ENCODE measurements at places on chromosomes 13 and 19.
A peak's percentile ranks its signal among the peaks of the same experiment; 100 is the strongest.

DNA sequence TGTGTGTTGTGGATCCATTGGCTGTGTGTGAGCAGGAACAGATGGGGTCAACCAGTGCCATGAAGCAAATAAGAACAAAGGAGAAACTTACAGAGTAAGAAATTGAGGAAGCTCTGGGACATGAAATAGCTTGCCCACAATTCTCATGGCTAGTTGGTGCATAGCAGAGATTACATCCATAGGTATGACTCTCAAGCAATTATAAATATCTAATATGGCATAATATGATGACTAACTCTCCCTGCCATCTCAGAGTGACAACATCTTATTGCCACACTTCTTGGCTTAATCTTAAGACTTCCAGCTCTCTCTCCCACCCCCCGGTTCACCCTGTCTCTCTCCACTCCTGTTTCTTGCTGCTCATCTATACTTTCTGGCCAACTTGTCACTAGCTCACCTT lies 53.3 kb downstream of the OXGR1 start:
- DNase-seq: no peak

DNA sequence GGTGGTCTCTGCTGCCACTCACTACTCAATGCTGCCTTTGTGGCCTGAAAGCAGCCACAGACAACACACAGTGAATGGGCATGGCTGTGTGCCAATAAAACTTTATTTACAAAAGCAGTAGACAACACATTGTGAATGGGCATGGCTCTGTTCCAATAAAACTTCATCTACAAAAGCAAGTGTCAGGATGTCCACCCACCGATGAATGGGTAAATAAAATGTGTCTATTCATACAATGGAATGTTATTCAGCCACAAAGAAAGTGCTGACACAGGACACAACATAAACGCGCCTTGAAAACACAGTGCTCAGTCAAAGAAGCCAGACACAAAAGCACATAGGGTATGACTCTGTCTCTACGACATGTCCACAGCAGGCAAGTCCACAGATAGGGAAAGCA lies 20.1 kb downstream of the ZSCAN5A start:
- DNase-seq: no peak

- DNase-seq: peak; percentile 88
These were observed 14.9 kb downstream of the MAP2K2 start for GRCh38 chr19:4108767-4109625.

DNA sequence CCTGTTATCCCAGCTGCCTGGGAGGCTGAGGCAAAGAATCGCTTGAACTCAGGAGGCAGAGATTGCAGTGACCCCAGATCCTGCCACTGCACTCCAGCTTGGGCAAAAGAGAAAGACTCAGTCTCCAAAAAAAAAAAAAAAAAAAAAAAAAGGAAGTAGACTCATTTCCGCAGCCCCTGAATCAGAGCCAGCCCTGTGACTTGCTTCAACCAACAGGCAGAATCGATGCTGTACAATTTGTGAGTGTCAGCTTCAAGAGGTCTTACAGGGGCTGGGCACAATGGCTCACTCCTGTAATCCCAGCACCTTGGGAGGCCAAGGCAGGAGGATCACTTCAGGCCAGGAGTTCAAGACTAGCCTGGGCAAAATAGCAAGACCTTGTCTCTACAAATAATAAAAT lies 12.8 kb downstream of the ANKRD27 start:
- DNase-seq: no peak

GRCh38 chr19:16849168-16849567 lies 20.0 kb downstream of the SIN3B start:
- DNase-seq: no peak

DNA sequence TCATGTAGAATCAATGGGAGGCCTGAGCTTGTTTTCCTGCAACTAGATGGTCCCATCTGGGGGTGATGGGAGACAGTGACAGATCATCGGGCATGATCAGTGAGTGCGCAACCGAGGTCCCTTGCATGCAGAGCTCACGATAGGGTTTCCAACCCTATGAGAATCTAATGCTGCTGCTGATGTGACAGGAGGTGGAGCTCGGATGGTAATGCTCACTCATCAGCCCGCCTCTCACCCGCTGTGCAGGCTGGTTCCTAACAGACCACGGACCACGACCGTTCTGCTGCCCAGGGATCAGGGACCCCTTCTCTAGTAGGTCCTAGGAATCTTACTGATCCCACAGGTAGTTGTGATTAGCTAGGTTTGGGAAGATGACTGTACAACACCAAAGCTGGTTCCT lies 23.5 kb upstream of the GARRE1 start:
- DNase-seq: no peak

DNA sequence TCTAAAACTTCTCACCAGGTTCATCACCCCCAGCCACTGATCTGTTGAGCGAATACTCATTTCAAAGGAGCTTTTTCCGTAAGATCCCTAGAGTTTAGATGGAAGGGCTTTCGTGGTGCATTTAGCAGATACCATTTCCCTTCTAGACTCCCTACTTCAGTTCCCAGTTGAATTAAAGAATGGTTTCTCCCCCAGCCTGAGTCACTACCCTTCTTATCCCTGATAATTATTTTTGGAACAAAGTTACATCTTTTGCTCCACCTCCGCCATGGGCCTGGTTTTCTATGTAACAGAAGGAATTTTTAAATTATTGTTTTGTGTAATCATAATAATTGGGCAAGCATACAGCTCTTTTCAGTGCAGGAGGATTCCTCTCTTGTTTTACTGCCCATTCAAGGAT lies 22.0 kb downstream of the USPL1 start:
- DNase-seq: no peak

DNA sequence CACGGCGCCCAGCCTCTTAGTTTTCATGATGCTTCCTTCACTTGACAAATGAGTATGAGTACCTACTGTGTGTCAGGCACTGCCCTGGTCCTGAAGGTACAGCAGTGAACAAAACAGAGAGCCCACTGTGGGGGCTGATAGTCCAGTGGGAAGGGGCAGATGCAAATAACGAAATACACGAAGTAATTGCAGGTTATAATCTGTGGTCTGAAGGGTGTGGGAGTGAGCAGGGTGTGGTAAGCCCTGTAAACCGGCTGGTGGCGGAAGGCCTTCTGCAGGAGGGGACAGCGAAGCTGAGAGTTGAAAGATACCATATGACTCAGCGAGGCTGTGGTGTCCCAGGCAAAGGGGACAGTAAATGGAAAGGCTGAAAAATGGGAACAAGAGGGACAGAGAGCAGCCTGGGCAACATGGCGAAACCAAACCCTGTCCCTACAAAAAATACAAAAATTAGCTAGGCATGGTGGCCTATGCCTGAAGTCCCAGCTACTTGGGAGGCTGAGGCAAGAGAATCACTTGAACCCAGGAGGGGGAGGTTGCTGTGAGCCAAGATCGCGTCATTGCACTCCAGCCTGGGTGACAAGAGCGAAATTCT lies 60.5 kb downstream of the MAP4K1 start:
- peak; percentile 45 for DNase-seq

- no peak for DNase-seq
These were observed 1.6 kb downstream of the FAM83E start for GRCh38 chr19:48613024-48613851.

DNA sequence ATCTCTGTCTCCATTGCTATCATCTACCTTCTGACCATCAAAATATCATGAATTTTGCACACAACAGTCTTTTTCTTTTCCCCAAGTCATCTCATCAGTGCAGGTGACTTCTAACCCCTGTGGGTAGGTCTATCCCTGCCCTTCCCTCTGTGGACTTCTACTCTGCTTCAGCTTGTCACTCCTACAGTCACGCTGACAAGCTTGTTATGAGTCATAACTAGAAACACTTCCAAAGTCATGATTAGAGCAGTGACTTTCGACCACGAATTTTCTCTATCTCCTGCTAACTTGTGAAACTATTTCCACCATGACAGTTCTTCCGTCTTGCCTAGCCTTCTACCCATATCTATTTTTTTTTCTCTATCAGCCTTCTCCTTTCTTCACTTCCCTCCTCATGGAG lies 343.7 kb upstream of the ARGLU1 start:
- no peak for DNase-seq

- no peak for DNase-seq
These were observed 136.8 kb downstream of the COL4A1 start for GRCh38 chr13:110170020-110170790.

GRCh38 chr13:99648066-99648665 lies 146.9 kb downstream of the TM9SF2 start:
- DNase-seq: no peak

DNA sequence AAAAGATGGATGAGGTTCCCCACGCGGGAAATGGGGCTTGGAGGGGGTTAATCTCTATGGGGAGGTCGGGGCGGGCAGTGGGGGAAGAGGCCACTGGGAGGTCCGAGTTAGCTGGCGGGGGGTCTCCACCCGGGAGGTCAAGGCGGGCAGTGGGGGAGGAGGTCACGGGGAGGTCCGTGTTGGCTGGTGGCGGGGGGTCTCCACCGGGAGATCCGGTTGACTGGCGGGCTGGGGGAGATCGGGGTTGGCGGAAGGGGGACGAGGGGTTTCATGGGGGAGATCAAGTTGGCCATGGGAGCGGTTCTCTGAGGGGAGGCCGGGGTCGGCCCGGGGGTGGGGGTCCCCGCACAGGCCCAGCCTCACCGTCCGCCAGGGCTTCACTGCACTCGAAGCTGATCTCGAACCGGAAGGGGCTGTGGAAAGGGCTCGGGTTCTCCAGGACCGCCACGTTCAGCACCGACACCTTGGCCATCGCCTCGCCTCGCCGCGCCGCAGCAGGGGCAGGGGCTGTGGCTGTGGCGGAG lies 342 bp downstream of the ASF1B start:
- no peak for DNase-seq

- DNase-seq: no peak
These were observed 769.0 kb upstream of the SLITRK1 start for GRCh38 chr13:84651288-84651687.

DNA sequence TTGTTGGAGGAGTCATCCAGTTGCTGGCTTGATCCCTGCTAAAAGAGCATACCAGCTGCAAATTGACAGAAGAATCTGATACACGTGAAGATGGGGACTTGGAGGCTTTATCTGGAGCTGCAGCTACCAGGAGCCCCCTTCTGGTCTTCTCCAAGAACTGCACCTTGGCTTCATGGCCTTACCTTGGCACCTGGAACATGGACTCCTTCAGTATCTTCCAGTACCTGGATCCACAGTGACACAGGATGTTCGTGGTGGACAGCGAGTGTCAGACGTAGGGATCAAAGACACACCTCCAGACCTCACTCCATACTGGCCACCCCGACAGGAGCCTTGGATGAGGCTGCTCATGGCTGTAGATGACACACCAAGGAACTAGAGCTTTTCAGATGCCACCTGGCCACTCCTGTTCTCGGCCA lies 9.9 kb upstream of the ACSBG2 start:
- DNase-seq: peak; percentile 75

GRCh38 chr13:79735228-79735627 lies 254.3 kb downstream of the NDFIP2 start:
- no peak for DNase-seq

GRCh38 chr13:40383132-40383531 lies 283.3 kb downstream of the FOXO1 start:
- no peak for DNase-seq

DNA sequence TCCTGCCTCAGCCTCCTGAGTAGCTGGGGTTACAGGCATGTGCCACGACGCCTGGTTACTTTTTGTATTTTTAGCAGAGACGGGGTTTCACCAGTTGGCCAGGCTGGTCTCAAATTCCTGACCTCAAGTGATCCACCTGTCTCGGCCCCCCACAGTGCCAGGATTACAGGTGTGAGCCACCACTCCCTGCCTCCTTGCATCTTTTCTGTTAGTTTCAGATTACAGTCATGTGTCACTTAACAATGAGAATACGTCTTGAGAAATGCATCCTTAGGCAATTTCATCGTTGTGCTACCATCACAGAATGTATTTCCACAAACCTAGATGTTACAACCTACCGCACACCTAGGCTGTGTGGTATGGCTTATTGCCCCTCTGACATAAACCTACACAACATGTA lies 180.4 kb downstream of the TM9SF2 start:
- no peak for DNase-seq

GRCh38 chr19:13382633-13382938 lies 123.7 kb downstream of the CACNA1A start:
- no peak for DNase-seq

GRCh38 chr19:29320086-29320485 lies 107.1 kb upstream of the UQCRFS1 start:
- DNase-seq: no peak

DNA sequence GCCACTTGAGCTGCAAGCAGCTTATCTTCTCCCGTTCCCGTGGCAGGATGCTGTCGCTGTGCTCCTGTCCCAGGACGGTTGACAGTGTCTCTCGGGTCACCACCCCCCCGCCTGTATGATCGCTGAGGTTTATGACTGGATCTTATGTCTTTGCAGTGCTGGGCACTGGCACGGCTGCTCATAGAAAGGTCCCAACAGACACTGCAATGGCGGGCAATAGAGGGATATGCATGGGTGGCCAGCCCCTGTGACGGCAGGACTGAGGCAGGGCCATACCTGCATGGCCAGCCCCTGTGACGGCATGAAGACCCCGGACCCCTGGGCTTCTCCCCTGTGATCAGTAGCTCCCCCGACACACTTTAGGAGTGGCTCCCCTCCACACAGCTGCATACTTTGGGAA lies 307.2 kb downstream of the TEX29 start:
- DNase-seq: no peak

DNA sequence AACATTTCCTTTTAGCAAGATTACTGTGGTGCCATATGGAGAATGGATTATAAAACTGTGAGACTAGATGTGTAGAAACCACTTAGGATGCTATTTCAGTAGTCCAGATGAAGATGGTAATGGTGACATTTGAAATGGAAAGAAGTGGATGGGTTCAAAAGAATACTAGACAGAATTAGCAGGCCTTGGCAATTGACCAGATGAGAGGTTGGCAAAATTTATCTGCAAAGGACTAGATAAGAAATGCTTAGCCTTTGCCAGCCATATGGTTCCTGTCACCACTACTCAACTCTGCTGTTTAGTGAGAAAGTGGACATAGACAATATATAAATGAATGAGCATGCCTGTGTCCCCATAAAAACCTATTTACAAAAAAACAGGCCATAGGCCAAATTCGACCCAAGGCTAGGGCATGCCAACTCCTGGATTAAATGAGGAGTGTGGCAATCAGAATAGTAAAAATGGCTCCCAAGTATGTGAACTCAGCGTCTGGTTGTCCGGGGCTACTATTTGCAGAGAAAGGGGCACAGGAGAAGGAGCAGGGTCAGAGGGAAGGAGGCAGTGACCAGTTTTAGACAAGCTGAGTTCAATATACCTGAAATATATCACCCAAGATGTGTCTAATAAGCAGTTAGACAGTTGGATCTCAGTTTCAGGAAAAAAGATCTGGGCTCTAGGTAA lies 98.4 kb downstream of the ENOX1 start:
- no peak for DNase-seq

All from activated naive CD4-positive, alpha-beta T cell treated with anti-CD3 and anti-CD28 coated beads, Interleukin-2, amount 10 ng/mL, durations not matched to agents 7 days and 5 days (primary cell).